Stimulated activated CD4-positive, alpha-beta T cell treated with anti-CD3 and anti-CD28 coated beads, Interleukin-1b, Interleukin-23, amount 100 ng/mL, for 24 hours (primary cell): ENCODE measurements at places on chromosomes 5 and 9.

DNA sequence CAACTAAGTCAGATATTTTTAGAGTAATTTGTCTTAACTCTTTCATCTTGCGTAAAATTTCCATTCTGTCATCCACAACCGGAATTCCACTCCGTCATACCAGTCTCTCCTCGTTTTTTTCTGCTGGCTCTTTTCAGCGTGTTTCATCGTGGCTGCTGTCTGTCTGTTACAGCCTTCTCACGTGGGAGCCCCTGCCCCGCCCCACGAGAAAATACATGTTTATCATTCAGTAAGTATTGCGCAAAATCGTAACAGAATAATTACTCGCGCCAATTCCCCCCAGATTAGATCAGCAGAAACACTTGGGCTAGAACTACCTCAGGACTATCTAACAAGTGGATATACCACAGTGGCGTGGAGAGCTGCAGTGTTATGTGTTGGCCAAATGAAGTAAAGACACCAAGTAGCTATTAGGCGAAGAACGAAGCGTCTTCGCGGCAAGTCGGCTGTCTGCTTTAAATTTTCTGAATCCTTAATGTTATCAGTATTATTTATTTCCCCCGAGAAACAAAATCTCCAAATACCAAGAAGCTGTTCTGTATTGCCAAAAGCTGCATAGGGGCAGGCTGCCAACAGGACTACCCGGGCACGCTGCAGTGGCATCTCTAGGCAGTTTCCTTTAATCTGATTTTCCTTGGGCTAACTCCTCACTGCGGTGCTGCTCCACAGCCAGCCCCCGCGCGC is 566 bp upstream of the FOCAD start:
- DNase-seq = peak; percentile 14

DNA sequence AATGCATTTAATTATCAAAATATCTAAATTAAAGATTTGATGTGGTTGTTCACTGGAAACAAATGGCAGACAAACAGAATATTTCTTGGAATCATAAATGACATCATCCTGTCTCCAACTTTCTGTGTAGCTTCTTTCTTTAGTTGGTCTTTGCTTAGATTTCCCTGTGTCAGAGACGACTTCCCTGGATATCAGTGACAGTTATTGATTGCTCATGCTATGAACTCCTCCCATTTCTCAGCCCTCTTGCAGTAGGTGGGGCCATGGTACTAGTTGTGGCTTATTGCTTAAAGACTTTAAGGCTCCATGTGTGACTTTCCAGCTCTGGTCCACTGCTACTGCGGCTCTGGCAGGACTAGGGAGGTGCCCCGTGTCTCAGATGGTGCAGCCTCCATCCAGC is 592.6 kb downstream of the MTRR start:
- no peak for DNase-seq

- no peak for DNase-seq
These were observed 351.8 kb downstream of the RAB3C start for GRCh38 chr5:58934629-58935097.

DNA sequence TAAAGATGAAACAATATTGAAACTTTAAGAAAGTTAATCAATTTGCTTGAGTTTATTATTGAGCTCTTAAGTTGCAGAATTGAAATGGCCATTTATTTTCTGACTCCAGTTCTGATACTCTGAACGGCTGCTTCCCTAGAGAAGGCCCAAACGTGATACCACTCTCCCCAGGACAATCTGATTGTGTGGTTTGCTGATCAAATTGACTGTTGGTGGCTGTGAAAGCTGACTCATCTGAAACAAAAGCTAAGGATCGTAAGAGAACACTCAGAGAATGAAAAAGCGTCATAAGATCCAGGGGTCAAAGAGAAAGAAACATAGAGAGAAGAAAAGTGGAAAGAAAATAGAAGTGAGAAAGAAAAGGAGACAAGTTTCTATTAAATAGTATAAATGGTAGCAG is 147.2 kb downstream of the IZUMO3 start:
- DNase-seq = no peak

GRCh38 chr9:116792271-116792670 is 105.2 kb downstream of the TRIM32 start:
- no peak for DNase-seq

GRCh38 chr9:4828761-4829160 is 36.0 kb downstream of the RCL1 start:
- DNase-seq = no peak

DNA sequence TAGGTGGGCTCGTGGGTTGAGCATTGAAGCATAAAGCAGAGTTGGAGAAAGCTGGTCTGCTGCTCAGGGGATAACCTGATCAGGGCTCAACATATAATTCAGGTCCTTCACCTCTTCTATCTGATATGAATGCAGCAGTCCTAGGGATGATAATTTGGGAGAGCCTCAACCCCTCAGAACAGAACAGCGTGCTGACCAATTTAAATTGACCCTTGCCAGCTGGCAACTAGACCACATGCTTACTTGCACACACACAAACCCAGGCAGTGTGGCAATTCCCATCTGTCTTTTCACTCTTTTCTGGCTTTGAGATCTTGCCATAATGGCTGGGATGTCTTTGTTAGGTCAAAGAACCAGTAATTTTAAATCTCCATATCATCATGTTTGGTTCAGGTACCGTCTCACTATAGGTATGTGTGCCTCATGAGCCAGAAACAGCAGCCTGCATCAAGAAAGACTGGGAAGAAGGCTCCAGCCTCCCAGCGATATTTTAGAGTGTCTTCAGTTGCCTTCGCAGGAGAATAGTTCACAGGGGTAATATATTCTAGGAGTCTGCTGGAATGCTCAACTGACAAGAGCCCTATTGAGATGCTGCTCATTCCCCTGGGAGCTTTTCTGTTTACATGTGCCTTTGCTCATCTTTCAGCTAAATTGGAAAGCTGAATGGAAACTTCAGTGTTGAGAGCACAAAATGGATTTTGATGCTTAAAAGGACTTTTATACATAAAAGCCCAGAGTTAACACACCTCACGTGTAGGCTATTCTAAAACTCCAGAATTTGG is 497.6 kb downstream of the RASEF start:
- DNase-seq = no peak

GRCh38 chr9:2790466-2790865 is 53.4 kb downstream of the PUM3 start:
- no peak for DNase-seq

- no peak for DNase-seq
These were observed 13.6 kb downstream of the OTULINL start for GRCh38 chr5:14595189-14595588.

DNA sequence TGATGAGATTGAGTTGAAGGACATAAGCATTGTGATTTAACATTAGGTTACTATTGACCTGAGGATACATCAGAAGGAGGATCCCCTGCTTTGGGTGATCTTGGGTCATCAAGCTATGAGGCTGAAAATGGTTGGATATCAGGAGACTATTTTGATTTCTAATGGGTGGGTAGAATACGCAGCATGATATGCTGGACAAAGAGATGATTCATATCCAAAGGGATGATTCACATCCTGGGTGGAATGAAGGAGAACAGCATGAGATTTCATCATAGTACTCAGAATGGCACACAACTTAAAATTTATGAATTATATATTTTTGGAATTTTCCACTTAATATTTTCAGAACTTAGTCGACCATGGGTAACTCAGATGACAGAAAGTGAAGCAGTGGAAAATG is 1759.5 kb upstream of the C9orf72 start:
- no peak for DNase-seq

GRCh38 chr5:41524174-41524573 is 13.8 kb upstream of the PLCXD3 start:
- no peak for DNase-seq

DNA sequence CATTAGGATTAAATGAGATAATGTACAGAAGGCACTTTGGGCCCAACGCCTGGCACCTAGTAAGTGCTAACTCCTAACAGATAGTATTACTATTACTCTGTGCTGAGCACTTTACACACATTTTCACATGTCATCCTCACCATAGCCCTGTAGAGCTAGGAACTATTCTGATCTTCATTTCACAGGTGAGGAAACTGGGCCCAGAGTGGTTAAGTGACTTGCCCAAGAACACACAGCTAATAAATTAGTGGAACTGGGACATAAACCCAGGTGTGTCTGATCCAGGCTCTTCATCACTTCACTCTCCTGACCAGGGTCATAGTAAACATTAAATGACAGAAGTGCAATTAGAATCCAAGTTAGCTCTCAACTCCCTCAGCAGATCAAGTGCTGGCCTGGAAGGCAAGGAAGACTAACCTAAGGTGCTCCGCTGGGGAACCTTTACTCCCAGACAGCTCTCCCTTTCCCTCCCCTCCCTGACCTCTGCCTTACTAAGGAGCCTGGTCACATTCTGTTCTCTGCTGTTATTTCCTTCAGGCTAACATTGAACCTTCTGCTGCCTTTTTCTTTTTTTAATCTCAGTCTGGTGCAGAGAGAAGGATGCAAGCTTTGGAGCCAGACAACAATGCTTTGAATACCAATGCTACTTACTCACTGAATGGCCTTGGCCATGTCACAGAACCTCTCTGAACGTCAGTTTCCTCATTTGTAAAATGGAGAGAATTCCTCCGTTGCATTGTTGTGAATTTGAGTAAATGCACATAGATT is 4.1 kb upstream of the ADRA1B start:
- no peak for DNase-seq

GRCh38 chr5:99900302-99900852 is 634.8 kb upstream of the FAM174A start:
- no peak for DNase-seq

DNA sequence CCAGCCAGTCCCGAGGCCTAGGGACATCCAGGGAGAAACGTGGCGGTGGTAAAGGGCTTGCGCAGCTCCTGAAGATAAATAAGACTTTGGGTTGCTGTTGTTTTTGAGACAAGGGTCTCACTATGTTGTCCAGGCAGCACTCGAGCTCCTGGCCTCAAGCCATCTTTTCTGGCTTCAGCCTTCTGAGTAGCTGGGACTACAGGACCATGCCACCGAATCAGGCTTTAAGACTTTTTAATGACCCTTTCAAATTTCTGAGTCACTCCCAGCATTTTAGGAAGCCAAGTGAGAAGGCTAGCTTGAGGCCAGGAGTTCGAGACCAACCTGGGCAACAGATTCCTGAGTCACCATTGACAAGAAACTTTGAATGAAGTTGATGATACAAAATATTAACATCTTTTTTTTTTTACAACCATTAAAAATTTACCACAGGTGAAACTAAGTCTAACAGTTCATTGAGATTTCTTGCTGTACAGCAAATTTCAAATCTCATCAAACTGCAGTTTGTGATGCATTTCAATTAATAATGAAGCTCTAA is 817 bp upstream of the GNE start:
- no peak for DNase-seq

- DNase-seq = no peak
These were observed 4.9 kb upstream of the GAPT start for GRCh38 chr5:58486290-58486689.

- DNase-seq = no peak
These were observed 10.3 kb upstream of the FST start for GRCh38 chr5:53469946-53470687.

DNA sequence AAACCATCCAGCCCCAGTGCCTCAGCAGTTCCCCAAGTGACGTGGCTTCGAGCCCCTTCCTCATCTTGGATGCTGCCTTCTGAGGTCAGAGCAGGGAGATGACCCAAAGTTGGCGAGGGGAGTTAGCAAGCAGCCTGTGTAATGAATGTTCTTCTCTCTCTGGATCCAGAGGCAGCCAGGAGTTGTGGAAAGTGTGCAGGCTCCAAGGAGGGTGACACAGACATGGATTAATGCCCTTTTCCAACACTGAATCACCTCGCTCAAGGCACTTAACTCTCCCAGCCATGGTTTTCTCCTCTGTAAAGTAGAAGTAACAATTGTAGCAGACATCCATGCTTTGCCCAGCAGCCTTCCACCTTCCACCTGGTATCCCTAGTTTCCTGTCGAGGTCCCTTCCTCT is 64.6 kb upstream of the HAND1 start:
- no peak for DNase-seq

DNA sequence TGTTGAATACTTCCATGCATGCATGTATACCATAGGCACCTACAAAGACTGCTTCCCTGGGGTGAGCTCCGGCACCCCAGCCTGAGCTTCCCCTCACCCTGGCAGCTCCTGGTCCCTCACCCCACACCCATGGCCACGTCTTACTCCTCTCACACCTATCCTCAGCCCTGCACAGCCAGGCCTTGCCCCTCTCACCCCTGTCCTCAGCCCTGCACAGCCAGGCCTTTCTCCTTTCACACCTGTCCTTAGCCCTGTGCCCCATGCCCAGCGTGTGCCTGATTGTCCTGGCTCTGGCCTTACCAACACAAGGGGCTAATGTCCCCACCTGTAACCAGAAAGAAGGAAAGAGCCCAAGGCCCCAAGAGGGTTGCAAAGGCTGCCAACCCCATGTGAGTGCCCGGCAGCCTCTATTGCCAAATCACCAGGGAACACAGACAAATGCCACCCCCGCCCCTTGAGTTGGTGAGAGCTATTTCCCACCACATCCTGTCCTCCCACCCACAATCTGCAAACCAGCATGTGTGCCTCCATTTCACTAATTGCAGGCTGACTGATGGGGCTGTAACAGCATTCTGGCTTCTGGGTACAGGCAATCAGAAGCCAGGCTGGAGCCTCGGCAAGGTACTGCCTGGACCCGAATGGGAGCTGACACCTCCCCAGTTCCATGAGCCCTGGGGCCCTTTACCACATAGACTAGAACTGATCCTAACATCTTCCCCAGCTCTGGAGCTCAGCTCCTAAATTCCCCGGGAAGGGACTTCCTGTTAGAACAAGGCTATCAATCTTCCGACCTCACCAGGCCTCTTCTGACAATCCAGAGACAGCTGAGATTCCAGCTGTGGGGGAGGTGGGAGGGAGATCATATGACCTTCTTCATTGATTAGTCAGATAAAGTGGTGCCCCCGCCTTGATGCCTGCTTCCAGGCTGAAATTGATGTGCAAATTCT is 78.2 kb downstream of the FAM114A2 start:
- no peak for DNase-seq

DNA sequence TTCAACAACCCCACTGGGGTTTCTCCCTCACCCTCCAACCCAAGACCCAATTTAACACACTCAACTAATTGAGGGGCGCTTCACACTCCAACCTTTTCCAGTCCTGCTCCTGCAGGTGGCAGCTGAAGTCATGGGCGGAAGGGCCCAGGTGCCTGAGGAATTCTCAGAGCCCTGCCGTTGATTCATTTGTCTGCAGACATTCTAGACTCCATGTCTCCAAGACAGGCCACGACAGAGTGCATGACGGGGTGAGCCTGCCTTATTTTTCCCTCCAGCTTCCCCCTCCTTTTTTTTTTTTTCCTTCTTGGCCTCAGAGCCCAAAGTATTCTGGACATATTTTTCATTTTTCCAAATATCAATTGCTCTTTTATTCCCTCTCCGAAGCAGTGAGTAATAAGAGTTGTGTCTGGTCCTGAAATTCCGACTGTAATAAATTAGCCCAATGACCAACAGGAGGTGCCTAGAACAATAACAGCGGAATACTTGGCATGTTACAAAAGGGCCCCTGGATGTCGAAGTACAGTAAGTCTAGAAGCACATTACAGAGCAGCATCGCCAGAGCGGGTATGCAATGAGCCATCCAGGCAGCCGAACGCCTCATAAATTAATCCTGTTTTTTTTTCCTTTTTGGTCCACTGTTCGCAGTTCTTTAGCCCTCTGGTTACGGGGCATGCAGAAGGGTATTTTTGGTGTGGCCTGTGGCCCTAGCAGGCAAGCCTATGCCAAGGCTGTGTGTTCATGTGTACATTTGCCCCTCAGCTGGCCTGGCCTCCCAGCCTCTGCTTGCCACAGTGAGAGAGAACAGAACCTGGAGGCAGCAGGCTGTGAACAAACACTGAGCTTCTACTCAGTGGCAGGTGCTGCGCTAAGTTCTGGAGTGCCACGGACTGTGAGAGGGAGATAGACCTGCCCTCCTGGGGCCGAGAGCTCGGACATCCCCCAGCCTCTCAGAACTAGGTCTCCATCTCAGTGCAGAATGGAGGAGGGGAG is 8.6 kb upstream of the SMIM23 start:
- DNase-seq = no peak
